ENCODE measurements at places on chromosomes 1 and 21.

DNA sequence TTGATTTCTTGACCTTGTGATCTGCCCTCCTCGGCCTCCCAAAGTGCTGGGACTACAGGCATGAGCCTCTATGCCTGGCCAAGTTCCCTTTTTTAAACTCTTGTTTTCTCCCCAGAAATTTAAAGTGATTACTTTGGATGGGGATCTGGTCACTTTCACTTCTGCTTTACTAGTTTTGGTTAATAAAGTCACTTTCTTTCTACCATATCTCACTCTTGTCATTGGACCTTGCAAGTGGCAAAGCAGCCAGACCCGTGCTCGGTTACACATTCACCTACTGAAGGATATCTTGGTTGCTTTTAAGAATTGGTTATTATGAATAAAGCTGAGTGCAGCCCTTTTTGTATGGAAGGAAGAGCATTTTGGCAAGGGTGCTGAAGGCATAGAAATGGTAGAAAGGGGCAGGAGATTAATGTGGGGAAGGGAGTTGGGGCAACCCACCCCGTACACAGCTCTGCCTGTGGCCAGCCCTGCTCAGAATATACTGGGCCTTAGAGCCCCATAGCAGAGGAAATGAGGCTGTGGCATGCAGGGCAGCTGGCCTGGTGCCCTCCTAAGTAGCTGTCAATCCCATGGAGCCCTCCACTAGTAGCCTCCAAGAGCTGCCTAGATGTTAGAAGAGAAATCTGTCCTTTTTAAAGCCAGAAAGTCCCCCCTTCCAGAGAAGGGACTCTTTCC is 40.7 kb downstream of the CD2 start:
- DNase-seq = no peak

GRCh38 chr1:206003854-206004800 is 932 bp upstream of the RAB7B start:
- no peak for DNase-seq

DNA sequence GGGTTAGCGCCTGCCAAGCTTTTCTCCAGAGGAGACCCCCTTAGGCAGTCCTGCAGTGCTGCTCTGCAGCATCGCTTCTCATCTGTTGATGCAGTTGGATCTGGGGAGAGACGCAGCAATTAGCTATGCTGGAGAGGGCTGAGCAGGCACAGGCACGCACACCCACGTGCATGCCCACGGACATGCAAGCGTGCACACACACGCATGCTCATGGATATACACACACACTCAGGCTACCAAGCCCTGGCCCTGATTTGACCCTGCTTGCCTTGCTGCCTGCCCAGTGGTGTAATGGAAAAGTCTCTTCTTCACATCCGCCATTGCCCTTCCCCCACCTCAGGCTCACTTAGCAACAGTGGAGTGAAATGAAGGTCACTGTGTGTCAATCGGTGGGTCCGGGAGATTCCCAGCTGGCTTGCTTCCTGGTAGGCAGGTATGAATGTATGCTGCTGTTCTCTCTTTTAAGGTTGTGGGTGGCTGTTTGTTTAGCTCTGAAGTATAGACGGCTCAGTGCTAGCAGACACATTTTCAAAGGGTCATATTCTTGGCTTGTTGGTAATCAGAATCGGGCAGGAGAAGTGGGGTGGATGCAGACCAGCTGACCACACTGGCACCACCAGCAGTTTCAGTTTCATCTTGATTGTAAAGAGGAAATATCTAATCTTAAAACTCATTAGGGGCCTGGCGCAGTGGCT is 9.5 kb downstream of the ATP1B1 start:
- no peak for DNase-seq

- no peak for DNase-seq
These were observed 26.1 kb downstream of the SLC1A7 start for GRCh38 chr1:53116307-53116810.

DNA sequence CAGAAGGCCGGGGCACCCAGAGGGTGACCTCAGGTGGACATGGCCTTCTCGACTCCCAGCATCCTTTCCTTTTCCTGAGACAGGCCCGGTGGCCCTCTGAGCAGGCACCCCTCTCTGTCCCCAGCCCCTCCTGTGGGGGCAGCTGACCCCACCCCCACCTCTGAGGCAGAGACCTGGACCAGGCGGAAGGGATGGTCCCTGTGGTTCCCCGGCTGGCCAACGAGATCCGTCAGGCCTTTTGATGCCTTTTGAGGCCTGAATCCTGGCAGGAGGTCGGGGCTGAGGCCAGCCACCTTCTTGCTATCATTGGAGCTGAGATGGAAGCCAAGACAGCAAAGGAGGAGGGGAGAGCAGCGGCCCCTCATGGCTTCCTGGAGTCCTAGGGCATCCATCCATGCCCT is 50.2 kb upstream of the ACTRT2 start:
- DNase-seq = no peak

DNA sequence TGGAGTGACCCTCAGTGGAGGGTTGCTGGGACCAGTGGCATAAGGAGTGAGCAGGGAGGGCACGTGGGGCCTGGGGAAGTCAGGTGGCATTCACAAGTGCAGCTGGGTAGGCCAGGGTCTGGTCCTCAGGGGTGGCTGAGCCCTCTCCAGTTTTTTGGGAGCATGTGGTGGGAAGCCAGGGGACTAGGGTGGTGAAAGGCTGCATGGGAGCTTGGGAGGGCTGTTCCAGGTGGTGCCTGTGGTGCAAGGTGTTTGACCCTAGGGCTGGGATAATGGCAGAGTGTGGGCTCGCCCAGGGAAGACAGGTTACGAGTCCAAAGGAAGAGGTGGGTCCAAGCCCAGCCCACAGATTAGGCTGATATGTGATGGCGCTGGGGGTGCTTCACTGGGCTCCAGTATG is 30.5 kb downstream of the MAN1C1 start:
- no peak for DNase-seq

DNA sequence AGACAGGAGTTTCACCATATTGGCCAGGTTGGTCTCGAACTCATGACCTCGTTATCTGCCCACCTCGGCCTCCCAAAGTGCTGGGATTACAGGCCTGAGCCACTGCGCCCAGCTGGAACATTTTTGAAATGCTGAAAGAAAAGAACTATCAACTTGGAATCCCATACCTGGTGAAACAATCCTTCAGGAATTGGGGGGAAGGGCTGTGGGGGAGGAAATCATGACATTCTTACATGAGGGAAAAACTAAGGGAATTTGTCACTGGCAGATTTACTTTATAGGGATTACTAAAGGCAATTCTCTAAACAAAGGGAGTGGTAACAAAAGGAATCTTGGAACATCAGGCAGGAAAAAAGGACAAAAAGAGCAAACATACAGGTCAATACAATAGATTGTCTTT is 25.8 kb downstream of the NDUFS5 start:
- no peak for DNase-seq

DNA sequence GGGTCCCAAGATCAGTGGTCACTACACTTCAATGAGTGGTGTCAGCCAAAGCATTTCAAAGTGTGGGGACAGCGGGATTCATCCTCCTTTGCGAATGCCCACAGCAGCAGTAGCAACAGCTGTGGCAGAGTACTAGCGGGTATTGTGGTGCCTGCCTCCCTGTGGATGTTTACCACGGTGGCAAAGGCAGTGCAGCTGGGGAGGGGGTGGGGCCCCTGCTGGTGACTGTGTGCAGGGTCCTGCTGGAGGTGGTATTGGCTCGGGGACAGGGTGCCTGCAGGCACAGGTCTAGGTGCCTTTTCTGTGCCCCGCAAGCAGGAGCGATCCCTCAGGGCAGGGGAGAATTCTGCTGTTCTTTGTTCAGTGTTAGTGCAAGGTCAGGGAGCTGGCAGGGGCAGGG is 415.7 kb downstream of the USP25 start:
- no peak for DNase-seq

GRCh38 chr1:23343221-23344110 is 618 bp downstream of the HNRNPR start:
- DNase-seq = peak; percentile 29

All from stimulated activated CD4-positive, alpha-beta T cell treated with anti-CD3 and anti-CD28 coated beads, Interleukin-12 subunit alpha, Interleukin-12 subunit beta, amount 100 ng/mL, for 24 hours (primary cell).